Stimulated activated CD4-positive, alpha-beta T cell treated with anti-CD3 and anti-CD28 coated beads, Interleukin-1b, Interleukin-23, amount 100 ng/mL, for 1 hour (primary cell): ENCODE measurements at places on chromosomes 2 and 18.

- DNase-seq: no peak
Measured at GRCh38 chr2:71658771-71659170, 205.4 kb downstream of the DYSF start.

GRCh38 chr2:162888652-162889051 is 50.1 kb upstream of the KCNH7 start:
- no peak for DNase-seq

GRCh38 chr2:44524347-44524926 is 162.7 kb downstream of the CAMKMT start:
- DNase-seq: no peak

- no peak for DNase-seq
Measured at GRCh38 chr2:19691892-19692291, 209.9 kb downstream of the TTC32 start.

GRCh38 chr18:57789090-57789489 is 14.0 kb downstream of the ATP8B1 start:
- DNase-seq: no peak

GRCh38 chr2:53114991-53115390 is 652.6 kb upstream of the CHAC2 start:
- DNase-seq: no peak

DNA sequence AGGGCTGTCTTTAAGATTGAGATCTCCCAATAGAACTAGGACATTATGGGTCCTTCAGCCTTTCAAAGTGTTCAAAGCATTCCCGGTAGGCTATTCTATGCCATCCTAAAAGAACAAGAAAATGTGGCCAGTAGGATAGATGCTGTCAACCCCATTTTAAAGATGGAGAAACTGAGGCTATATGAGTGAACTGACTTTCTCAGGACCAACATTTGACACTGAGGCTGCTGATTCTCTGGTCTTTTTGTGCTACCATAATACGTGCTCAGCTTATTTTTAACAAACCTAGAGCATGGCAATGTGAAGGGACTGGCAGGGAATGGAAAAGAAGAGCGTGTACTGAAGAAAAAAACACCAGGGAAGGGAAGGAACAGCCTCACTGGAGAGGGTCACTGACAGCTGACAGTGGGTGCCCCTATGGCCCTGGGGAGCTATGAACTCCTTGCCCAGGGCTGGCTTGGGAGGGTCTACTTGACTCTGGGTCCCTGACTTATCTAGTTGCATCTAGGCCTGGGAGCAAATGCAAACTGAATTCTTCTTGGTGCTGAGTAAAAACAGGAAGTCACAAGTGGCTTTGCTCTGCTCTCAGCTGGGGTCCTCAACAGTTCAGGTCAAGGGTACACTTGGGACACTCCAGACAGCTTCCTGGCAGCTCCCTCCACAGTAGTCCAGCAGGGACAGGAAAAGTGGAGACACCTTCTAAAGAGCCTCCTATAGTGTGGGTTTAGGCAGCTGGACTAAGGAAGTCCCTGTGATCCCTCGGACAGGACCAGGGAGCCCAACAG is 2.3 kb downstream of the CYRIA start:
- no peak for DNase-seq

DNA sequence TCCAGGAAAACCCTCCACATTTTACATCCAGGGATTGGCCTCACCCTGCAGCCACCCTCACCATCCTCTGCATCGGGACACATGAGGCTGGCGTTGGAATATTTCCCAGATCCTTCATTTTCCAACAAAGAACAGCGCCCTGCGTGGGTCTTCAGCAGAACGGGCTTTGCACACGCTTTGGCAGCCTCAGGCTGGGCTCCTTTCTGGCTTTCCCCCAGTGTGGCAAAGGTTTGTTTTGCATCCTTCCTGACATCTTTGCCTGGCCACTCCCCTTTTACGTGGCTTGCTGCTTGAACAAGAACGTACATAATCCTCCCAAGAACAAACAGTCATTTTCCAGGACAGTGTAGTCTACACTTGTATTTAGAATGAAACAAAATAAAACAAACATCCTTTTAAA is 25.6 kb upstream of the GREB1 start:
- no peak for DNase-seq

DNA sequence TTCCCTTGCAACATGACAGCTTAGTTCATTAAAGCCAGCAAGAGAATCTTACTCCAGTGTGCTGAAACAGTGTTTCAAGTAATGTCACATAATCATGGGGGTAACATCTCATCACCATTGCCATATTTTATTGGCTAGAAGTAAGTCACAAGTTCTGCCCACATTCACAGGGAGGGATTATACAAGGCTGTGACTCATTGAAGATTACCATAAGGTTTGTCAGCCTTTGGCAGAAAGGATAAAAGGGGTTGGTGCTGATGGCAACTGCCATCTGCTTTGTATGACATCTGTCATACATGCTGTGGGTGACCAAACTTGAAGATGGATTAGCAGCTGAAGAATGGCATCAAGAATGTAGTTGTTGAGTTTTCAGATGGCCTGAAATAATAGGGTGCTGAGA is 61.2 kb downstream of the KCNE4 start:
- DNase-seq: no peak

DNA sequence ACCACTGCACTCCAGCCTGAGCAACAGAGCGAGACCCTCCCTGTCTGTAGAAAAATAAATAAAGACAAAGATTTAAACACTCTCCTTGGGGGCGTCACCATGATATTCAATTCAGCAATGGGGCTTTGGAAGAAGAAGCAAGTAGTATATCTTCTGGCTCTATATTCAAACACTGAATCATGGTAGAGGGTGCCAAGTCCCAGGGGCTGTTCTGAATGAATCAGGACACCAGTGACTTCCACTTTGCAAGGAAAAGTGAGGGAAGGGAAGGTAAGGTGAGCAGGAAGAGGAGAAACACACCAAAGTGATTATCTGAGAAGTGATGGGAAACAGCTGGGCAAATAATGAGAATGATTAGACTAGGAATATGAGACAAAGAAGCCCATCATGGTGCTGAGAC is 80.5 kb downstream of the AAK1 start:
- DNase-seq: no peak

DNA sequence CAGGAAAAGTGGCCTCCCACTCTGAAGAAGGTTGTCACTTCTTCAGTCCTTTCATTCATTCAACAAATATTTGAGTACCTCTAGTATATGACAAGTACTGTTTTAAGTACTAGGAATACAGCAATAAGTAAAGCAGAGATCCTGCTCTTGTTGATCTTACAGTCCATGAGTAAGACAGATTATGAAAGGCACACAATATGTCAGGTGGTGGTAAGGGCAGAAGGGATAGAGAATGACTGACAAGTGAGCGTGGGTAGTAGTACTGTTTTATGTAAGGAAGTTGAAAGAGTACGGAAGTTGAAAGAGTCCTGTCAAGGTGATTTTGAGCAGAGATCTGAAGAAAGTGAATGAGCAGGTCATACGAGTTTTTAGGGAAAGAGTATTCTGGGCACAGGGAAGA is 111.3 kb downstream of the GALNT1 start:
- no peak for DNase-seq

- DNase-seq: no peak
Measured at GRCh38 chr2:30709516-30709915, 97.7 kb downstream of the CAPN13 start.

DNA sequence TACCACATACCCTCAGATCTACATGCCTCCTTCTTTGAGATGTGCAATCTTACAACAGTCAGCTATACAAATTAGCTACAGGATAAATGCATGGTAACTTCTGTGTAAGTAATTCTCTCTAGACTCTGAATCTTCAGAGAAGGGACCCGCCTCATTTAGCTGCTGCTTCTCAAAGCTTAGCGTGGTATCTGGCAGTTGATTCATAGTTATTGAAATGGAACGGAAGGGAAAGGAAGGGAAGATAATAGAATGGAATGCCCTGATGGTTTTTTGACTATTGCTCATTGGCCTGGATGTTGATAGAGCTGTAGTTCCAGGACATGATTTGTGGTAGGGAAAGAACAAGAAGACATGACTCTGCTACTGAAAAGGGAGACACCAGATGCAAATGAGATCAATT is 498.1 kb upstream of the CRIM1 start:
- no peak for DNase-seq

DNA sequence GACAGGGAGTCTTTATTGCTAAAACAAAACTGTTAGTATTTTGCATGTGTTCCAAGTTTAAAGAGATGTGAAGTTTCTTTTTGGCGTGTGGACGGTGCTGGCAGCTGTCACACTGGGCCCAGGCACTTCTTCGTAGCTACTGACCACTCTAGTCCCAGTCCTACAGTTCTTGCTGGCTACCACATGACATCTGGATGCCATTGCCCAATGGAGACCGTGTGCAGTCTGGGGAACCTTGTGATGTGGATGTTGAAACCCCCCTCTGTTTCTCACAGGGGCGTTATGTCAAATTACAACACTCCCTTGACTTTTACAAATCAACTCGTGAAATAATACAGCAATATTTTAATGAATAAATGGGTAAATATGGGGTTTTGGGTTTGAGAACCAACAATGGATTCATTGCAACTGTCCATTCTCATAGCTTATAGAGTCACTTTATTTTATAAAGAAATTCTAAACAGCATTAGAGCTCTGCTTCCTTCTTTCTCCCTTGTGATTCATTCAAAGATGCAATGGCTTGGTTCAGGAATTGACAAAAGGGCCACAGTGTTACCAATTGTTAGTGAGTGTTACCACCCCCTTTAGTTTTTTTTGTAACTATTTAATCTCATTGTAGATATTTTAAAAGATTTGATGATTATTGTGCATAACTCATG is 1.2 kb downstream of the GPD2 start:
- DNase-seq: no peak

- no peak for DNase-seq
Measured at GRCh38 chr18:10027461-10027860, 113.6 kb downstream of the VAPA start.

- no peak for DNase-seq
Measured at GRCh38 chr2:147511491-147511948, 333.3 kb upstream of the ACVR2A start.

GRCh38 chr2:122635686-122636085 is 880.2 kb downstream of the TSN start:
- no peak for DNase-seq

DNA sequence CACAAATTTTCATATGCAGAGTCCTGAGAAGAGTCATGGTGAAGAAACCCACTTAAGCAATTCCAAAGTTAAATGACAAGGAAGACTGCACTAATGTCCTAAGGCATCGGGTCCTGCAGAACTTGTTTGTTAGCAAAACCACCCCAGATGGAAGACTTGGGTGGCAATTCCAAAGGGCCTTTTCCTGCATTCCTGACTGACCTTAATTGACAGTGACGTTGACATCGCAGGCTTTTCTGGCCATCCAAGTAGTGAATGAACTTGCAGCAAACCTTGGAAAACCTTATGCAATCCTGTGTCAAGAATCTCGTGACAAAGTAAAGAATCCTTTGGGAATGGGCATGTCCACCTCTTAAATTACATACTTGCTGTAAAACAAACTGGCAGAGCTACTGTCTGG is 112.5 kb upstream of the SH3BP4 start:
- no peak for DNase-seq

GRCh38 chr2:42937171-42937875 is 144.9 kb upstream of the HAAO start:
- DNase-seq: no peak
